ENCODE measurements at places on chromosomes 16 and 17. TPM values are rescaled to one million over a fixed set of nuclear protein-coding genes. Genes with fewer than 3 reads are reported as not detected.

- DNase-seq = no peak
These were observed 124.7 kb upstream of the GSE1 start for GRCh38 chr16:85488414-85488813.

GRCh38 chr16:82133798-82134197 lies 36.2 kb downstream of the MPHOSPH6 start:
- no peak for DNase-seq

ZNF48 gene
- 11.4 TPM for total RNA-seq

GRCh38 chr17:9205520-9206409 lies 184.5 kb downstream of the NTN1 start:
- DNase-seq = no peak

GRCh38 chr16:22781480-22781879 lies 32.5 kb upstream of the HS3ST2 start:
- DNase-seq = no peak

RND2 gene
- total RNA-seq = 0.13 TPM

DNA sequence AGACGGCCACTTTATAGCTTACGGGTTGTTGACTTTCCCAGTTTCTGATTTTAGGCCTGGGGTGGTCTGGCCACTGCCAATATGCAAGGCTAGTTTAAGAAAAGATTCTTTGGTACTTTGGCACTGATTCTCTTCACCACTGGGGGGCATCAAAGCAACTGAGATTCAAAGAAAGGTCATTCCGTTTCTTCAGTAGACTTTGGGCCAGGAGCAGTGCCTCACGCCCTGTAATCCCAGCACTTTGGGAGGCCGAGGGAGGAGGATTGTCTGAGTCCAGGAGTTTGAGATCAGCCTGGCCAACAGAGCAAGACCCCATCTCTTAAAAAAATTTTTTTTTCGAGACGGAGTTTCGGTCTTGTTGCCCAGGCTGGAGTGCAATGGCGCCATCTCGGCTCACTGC lies 53.0 kb downstream of the RPA1 start:
- peak; percentile 47 for DNase-seq

DNA sequence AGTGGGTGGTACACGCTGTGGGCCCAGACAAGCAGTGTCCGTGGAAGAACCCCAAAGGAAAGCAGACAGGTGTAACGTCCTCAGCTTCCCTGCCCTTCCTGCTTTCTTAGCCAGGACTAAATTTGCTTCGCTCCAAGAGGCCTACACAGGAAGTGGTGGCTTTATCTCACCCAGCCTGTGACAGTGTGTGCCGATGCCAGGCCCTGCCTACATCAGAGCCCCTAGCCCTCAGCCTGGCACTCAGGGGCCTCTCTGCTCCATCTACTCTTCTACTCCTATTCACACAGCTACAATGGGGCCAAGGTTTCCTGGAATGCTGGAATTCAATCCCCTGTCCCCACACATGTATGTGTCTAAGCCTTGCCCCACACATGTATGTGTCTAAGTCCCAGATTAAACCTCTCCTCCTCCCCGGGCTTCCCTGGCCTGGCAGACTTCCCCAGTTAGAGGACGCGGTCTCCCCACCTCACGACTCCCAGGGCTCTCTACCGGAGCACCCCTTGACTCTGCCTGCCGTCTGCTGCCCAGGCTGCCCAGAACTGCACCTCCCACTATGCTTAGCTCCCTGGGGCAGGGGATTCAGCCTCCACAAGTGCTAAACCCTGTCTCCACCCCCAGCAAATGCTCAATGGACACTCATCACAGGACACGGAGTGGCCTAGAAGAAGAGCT lies 8.2 kb downstream of the PGAP3 start:
- no peak for DNase-seq

PTGES3L gene
- 0.13 TPM for total RNA-seq

DNA sequence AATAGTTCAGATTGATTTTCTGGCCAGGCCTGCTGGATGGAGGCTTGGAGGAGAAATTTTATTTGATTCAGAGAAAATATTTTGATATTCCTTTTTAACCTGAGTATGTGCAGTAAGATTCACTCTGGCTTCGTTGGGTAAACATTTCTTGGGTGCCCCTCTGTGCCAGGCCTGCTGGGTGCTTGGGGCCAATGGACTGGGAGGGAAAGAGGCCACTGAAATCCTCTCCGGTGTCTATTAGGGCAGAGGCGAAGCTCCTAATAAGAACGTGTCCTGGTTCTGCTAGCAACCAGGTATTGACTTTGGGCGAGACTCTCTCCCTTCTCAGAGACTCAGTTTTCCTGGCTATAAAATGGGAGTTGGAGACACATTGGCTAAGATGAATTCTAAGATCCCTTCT lies 122.5 kb downstream of the CYLD start:
- DNase-seq = no peak

- DNase-seq = no peak
These were observed 235.5 kb downstream of the XYLT1 start for GRCh38 chr16:17235147-17235815.

ACE gene
- total RNA-seq = 51.3 TPM

MT1G gene
- total RNA-seq = not detected

KCNJ16 gene
- total RNA-seq = not detected

All from dermis microvascular lymphatic vessel endothelial cell (primary cell).